OCI-M1 (cell line): ENCODE measurements at places on chromosomes 2 and 18.
A peak's percentile ranks its signal among the peaks of the same experiment; 100 is the strongest.

- DNase-seq, result no peak
Measured at GRCh38 chr2:67773851-67774250, 289.0 kb downstream of the C1D start.

DNA sequence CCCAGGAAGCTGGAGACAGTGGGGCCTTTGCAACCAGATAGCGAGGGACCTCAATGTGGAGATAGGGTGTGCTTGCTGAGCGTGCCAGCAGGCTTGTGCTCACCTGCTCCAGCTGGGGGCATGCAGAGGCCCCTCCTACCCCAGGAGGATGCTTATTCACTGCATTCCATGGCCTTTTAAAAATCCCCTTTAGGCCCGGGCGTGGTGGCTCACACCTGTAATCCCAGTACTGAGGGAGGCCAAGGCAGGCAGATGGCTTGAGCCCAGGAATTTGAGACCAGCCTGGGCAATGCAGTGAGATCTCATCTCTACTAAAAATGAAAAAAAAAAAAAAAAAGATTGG lies 54.5 kb downstream of the ODC1 start:
- no peak for DNase-seq

DNA sequence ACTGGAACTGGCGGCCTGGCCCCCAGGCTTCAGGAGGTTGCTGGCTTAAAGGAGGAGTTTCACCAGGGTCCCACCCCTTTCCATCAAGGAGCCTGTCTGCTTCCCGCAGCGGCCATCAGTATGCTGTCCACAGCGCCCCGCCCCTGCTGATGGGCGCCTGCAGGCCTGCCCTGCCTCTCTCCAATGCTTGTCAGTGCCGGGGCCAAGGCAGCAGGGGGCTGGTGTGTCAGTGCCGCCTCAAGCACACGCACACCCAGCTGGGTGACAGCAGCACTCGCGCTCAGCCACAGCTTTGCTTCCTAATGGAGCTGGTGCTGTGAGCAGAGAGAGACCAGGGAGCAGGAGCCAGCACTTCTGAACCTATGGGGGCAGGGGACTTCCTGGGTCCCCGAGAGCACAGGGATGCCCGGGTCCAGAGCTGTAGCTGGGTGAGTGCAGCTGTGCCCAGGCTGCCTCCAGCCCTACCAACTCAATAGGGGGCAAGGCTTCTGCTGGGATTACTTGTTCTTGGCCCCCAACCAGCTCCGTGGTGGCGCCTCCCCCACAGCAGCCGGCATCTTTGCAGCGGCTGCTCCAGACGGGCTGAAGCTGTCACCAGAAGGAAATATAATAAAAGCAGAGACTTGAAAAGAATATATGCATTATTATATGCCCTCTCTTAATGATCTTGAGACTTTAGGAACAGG lies 377.2 kb upstream of the LRATD1 start:
- DNase-seq, result no peak

DNA sequence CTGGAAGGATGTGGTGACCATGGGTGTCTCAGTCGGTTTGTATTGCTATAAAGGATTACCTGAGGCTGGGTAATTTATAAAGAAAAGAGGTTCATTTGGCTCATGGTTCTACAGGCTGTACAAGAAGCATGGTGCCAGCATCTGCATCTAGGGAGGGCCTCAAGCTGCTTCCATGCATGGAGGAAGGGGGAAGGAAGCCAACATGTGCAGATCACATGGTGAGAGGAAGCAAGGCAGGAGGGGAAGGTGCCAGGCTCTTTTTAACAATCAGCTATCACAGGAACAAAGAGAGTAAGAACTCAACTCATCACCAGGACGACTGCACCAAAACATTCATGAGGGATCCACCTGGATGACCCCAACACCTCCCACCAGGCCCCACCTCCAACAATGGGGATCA lies 209.4 kb downstream of the CDH20 start:
- DNase-seq, result no peak

- DNase-seq, result peak; percentile 80
Measured at GRCh38 chr2:25620077-25620476, 53.3 kb downstream of the DTNB start.

- peak; percentile 69 for DNase-seq
Measured at GRCh38 chr2:176638167-176639015, 369.1 kb downstream of the MTX2 start.

DNA sequence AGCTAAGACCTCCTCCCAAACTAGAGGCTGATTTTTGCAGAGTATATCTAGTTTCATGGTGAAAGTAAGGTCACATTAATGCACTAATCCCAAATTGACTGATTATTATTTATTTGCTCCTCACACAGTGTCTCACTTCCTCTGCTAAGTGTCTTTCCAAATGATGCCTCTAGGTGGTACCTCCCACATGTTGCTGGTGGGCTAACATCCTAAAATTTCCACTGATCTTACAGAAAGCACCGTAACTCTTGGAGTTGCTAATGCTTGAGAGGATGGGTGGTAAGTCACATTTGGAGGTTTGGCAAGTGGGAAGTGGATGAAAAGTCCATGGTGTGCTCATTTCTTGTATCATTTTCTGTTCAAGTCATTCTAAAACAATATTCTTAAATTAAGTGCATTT lies 428.7 kb upstream of the GYPC start:
- DNase-seq, result peak; percentile 45

DNA sequence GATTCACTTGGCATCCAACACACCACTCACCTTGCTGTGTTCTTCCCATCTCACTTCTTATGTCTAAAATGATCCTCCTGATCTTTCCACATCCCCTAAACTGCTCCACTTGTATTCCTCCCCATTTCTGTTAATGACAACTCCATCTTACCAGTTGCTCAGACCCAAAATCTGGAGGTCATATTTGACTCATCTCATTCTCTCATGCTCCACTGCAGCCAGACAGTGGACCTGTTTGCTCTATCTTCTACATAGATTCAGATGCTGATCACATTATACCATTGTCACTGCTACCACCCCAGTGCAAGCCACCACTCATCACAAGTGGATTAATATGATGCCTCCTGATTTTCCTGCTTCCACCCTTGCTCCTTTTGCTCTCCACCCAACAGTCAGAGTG lies 7.9 kb upstream of the NABP1 start:
- DNase-seq, result no peak

- no peak for DNase-seq
Measured at GRCh38 chr2:8669157-8669817, 12.6 kb upstream of the ID2 start.

GRCh38 chr2:236107536-236107935 lies 60.6 kb downstream of the GBX2 start:
- no peak for DNase-seq

- no peak for DNase-seq
Measured at GRCh38 chr18:78563110-78563509, 416.5 kb upstream of the SALL3 start.

DNA sequence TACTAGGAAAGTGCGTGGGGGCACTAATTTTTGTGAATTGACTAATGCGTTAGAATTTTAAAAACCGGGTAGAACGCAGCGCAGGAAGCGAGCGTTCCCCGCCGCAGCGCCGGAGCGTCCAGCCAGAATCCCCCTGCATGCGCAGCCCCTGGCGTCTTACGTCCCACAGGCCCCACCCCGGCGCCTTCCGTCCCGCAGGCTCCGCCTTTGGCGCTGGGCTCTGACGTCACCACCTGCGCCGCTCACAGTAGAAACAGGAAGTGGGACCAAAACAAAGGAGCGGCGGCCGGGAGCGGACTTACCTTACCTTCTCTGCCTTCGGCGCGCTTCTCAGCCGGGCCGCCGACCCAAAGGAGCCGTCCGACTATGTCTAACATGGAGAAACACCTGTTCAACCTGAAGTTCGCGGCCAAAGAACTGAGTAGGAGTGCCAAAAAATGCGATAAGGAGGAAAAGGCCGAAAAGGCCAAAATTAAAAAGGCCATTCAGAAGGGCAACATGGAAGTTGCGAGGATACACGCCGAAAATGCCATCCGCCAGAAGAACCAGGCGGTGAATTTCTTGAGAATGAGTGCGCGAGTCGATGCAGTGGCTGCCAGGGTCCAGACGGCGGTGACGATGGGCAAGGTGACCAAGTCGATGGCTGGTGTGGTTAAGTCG lies at the start of gene CHMP1B:
CHMP1B (plus strand) TSS at position 268 of the 660 bp plus-strand sequence; CDS start at position 367, 99 bp downstream.
- DNase-seq, result peak; percentile 98

GRCh38 chr2:53985646-53986045 lies 14.9 kb upstream of the PSME4 start:
- no peak for DNase-seq

DNA sequence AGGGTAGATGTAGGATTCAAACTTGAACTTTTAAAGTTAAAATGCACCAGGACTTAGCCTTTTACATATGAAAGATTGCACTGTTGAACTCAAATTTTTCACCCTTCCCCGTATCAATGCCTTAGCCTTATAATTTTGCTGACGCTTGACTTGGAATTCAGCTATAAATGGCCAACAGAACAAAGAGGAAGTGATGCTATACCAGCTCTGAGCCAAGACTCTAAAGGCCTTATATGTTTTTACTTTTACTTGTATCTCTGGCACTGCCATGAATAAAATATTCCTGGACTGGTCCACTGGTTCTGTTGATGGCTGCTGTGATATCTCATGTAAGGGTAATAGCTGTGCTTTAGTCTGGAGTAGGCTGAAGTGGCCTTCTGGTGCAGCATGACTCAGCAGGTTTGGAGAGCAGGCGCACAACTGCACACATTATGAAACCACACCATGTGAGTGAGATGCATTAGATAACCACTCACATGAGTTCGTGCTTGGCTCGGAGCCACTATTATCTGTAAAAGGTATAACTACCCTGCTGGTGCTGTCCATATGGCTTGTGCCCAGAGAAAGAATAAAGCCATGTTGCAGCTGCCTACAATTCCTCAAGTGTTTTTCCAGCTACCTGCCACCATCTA lies 8.4 kb upstream of the IER3IP1 start:
- peak; percentile 92 for DNase-seq

GRCh38 chr2:12456293-12457106 lies 260.2 kb upstream of the TRIB2 start:
- peak; percentile 99 for DNase-seq

DNA sequence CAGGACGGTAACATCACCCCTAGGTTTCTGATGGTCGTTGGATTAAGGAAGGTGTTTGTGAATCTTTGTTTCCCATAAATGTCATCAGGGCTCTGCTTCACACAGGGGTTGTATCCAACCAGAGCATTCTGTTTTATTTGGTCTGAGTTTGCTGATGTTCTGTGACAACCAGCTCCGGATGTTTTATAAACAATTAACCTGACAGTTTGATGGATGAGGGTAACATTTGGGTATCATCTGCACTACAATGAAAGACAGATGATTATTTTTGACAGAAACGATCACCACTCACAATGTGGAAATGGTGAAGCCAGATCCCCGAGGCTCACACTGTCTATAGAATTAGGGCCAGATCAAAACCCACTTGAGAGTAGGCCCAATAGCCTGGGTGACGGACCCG lies 107.1 kb downstream of the CDC42EP3 start:
- DNase-seq, result no peak

DNA sequence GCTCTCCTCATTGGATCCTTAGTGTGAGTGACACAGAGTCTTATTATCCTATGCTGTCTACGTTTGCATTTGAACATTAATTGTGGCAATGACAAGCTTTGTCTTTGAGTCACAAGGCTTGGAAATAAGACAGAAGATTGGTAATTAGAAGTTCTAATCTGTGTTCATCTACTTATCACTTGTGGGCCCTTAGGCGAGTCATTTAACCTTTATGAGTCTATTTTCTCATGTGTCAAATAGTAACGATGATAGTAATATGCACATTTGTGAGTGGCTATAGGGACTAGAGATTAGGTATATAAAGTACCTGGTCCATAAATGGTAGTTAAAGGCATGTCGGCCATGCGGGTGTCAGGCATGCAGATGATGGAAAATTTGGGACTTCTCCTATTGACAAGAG lies 105.6 kb upstream of the NABP1 start:
- DNase-seq, result no peak

- no peak for DNase-seq
Measured at GRCh38 chr18:56139792-56140254, 498.6 kb downstream of the TXNL1 start.

DNA sequence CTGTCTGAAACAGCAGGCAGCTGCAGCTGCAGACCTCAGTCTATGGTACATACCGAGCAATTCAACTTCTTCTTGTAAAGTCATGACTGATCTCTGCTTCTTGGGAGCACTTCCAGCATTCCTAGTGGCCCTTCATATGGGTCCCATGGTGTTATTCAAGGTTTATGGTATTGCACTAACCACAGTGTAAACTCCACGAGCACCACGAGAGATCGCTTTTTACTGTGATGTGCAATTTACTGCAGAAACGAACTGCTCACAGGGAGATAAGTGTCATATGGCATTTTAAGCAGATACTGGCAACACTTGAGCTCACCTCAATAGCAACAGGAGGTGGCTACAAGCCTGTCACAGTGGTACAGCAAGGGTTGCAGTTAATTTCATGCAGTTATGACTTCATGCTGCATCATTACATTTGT lies 38.6 kb upstream of the SH3BP4 start:
- no peak for DNase-seq

DNA sequence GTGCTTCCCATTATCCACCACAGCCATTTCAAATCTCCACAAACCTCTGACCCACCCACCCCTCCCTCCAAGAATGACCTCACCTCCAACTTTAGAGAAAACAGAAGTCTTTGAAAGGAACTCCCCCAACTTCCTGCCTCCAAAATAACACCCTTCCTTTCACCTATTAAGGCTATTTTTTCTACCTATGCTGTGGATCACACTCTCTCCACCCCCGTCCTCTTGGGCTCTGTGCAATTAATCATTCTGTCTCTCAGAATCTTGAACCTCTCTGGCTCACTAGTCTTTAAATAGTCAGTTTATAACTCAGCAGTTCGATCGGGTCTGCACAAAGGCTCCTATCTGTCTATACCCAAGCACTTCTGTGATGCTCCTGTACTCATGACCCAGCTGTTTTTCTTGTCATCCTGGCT lies 37.3 kb upstream of the XPO1 start:
- peak; percentile 40 for DNase-seq

- DNase-seq, result peak; percentile 64
Measured at GRCh38 chr2:229780856-229781773, 66.8 kb upstream of the DNER start.

- no peak for DNase-seq
Measured at GRCh38 chr2:49371128-49371701, 216.9 kb upstream of the FSHR start.

GRCh38 chr2:43127941-43128558 lies 98.4 kb downstream of the ZFP36L2 start:
- no peak for DNase-seq

DNA sequence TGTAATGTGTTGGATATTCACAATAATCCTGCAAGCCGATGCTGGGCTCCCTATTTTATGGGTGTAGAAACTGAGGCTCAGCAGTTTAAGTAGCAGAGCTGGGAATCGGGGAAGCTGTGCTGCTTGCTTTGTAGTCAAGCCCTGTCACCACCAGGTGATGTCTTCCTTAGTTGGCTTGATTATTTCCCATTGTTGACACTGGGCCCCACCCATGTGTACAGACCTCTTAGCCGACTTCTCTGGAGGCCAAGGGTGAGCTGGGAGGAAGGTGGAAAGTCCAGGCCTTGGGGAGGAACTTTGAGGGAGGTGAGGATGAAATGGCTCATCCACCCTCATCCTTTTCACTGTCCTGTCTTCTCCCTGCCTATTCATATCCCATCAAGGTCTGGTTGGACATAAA lies 60.0 kb downstream of the CAPN13 start:
- no peak for DNase-seq

GRCh38 chr2:84386336-84387040 lies 72.6 kb downstream of the SUCLG1 start:
- no peak for DNase-seq

GRCh38 chr18:75005626-75006025 lies 203.3 kb downstream of the PTGR3 start:
- no peak for DNase-seq
